Activated CD8-positive, alpha-beta T cell treated with anti-CD3 and anti-CD28 coated beads, Interleukin-2, amount 10 ng/mL, durations not matched to agents 7 days and 5 days (primary cell): ENCODE measurements at places on chromosomes 5 and 9. TPM values are rescaled to one million over a fixed set of nuclear protein-coding genes. Genes with fewer than 3 reads are reported as not detected.

DNA sequence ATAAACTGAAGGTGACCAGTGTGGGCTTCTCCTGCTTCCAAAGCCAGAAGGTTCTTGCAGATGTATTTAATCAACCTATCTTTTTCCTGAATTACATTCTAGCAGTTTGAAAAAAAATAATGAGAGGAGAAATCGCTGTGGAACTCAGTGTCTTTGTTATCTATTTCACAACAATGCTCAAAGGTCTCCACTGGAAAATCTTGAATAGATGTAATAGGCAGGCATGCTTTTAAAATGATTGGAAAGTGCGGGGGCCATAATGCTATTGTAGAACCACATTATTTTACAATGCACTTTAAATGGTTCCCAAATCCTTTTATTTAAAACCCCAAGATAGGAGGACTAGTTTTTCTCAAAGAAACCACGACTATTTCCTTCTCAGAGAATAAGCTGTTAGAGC lies 23.3 kb downstream of the ENC1 start:
- no peak for DNase-seq

DNA sequence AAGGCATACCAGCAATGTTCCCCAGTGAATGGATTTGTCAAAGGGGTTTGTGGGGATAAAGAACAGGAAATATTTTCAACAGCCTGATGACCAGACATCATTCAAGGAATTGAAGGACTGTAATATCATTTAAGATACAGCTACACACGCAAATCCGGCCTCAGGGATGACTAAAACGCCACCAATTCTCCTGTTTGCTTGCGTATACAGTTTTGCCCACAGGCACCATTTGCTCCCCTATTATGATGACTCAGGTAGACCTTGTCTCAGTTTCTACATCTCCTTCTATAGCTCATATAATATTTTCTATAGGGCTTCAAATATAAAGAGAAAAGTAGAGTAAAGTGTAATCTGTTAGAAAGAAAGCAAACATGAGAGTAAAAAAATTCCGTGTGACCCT lies 29.7 kb upstream of the ITGA1 start:
- no peak for DNase-seq

GRCh38 chr5:140833993-140834392 lies at the start of gene PCDHA7:
TSS of gene PCDHA7 (plus strand) at chr5:140834269. CDS start at chr5:140834384, 115 bp downstream.
- no peak for DNase-seq

DNA sequence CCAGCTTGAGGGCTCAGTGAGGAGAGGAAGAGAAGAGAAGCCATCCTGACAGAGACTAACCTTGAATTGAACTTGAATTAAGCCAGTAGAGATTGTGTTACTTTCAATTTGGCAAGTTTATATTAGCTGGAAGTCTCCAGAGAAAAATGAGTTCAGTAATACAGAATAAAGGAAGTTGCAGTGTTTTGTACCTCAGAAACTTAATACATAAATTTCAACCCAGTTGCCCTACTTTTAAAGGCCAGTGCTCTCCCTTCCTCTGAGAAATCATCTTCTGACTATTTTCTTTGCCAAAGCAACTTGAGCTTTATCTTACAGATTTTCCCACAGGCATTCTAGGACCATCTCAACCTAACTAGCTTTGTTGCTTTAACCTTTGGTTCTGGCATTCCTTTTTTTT lies 231.0 kb upstream of the GAS1 start:
- no peak for DNase-seq

- DNase-seq = no peak
Measured at GRCh38 chr5:166860426-166860825, 1431.0 kb upstream of the WWC1 start.

Gene C5orf58
- not detected for total RNA-seq

GRCh38 chr5:132822650-132823480 lies 7.6 kb downstream of the SHROOM1 start:
- DNase-seq = no peak

Gene APBA1
- 0.13 TPM for total RNA-seq

Gene DCAF12
- 51.1 TPM for total RNA-seq

Gene NNT
- 104 TPM for total RNA-seq

GRCh38 chr5:168851902-168852321 lies 272.7 kb upstream of the PANK3 start:
- DNase-seq = peak; percentile 65

DNA sequence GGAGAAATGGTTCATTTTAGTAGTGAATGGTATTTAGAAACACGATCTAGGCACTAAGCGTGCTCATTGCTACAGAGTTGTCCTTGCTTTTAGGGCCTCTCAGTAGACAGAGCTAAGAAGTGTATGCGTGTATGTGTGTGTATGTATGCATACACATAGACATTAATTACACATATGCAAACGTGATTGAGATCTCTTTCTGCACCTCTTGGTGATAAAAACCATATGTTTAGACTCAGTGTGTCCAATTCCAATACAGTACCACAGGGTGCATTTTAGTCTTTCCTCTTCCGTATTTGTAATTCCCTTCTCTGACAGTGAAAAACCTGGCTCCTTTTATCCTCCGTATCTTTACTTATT lies 13.1 kb downstream of the TRIO start:
- DNase-seq = no peak

GRCh38 chr5:10644192-10644591 lies 80.3 kb downstream of the ANKRD33B start:
- no peak for DNase-seq

DNA sequence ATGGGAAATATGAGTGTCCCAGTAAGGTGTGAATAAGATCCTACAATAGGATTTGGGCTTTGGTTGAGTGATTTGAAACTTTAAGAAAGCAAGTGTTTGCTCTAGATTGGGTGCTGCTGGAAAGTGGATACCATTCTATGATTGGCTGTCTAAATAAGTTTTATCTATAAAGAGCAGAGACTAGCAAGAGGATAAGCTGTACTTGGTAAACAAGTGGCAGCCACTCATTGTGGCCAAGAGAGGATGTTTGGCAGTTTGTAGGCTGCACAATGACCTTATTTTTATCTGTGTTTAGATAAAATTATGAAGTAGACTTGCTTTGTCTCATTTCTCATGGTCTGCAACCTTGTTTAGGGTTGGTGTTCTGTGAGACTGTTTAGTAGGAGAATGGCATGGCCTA lies 341.6 kb upstream of the PIK3R1 start:
- DNase-seq = no peak

Gene SH3GL2
- total RNA-seq = not detected

DNA sequence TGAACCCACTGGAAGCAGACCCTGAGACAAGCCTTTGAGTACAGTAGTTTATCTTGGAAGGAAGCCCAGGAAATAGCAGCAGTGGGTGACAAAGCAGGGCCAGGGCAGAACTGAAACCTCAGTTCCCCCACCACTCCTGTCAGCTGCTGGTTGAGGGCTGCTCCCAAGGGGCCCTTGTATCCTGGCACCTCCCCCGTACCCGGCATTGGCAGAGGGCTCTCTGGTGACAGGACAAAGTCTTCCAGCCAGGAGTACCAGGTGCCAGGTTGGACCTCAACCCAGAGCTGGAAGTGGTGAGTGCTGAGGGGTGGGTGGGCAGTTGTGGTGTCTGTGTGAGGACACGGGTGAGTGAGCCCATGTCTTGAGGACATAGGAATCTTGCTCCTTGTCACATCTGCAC lies 123.3 kb downstream of the PHF2 start:
- DNase-seq = no peak

Gene UGT3A1
- not detected for total RNA-seq

DNA sequence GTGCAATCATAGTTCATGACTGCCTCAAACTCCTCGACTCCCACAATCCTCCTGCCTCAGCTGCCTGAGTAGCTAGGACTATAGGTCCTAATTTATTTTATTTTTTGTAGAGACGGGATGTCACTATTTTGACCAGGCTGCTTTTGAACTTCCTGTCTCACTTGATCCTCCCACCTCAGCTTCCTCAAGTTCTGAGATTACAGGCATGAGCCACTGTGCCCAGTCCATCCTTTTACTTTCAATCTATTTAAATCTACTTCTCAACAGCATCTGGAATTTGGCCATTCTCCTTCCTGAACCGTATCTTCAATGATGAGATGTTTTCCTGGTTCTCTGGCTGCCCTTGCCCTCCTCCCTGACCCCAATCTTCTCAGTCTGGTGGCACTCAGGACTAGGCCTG lies 12.2 kb upstream of the GRIN1 start:
- no peak for DNase-seq

Gene SLC23A1
- 1.5 TPM for total RNA-seq

Gene C9
- not detected for total RNA-seq

DNA sequence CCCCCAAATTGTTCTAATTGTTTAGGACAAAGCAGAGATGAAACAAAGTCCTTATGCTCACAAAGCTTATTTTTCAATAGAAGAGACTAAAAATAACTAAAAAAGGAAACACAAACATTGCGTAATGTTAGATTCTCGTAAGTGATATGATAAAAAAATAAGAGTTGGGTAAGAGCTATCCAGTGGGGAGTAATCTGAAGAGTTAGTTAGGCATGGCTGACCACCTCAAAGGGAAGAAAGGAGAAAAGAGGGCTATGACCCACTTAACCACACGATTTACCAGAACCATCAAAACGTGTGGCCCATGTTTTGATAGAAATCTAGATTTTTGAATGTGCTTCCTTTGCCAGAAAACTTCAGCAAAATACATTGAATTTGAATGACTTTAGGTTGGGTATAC lies 1296.8 kb upstream of the NUDT12 start:
- no peak for DNase-seq

Gene HAPLN1
- not detected for total RNA-seq

- DNase-seq = no peak
Measured at GRCh38 chr9:24095246-24095645, 269.2 kb upstream of the ELAVL2 start.

DNA sequence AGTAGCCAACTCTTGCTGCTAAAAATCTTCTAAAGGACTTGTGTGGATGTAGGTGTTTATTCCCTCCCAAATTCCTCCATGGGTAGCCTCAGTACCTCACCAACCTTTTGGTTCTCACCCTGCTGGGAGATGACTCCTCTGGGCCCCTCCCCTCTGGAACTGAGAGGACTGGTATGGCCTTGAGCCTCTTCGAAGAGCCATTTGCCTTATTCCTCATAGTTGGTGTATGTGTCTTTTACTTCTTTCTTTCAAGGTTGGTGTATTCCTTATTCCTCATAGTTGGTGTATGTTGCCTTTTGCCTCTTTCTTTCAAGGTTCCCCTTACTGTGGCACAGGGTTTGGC lies 48.3 kb downstream of the GNAQ start:
- DNase-seq = no peak

Gene AGTPBP1
- 35.7 TPM for total RNA-seq

Gene STPG3
- total RNA-seq = not detected

Gene AQP3
- 29.9 TPM for total RNA-seq

DNA sequence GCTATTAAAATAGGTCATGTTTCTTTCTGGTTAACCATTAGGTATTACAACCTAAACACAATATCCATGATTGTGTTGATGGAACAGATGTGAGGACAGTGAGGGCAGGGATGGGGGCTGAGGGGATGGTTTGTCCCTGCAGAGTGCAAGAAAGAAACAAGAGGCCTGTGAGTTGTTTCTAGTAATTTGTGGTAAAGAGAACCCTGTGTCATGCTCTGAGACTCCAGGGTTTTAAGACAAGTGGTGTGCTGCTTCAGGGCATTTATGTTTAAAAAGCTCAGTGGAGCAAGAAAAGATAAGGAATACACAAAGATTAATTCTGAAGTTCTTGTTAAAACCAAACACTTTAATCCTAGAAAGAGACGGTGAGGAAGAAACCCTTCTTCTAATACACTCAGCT lies 656.5 kb downstream of the TLE1 start:
- DNase-seq = no peak

GRCh38 chr9:136703276-136703860 lies 9.0 kb upstream of the DIPK1B start:
- no peak for DNase-seq

Gene OR13C3
- total RNA-seq = not detected
